ENCODE measurements at places on chromosomes 2 and 18.

DNA sequence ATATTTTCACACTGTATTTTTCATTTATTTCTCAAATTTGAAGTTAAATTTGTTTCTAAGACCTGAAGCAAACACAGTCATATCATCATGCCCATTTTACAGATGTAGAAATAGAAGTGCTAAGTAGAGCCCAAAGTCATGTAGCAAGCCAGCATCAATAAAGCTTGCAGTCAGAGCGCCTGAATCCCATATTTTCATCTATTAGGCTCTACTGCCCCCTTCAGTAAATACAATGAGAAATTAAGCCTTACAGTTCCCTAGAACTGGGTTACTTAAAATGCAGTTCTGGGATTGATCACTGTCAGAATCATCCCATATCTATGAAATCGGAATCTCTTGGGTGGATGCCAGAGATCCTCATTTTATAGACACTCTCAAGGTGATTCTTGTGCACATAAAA is 419.9 kb downstream of the TGIF1 start:
- peak; percentile 74 for DNase-seq

- no peak for DNase-seq
These were observed 21.6 kb downstream of the MBOAT2 start for GRCh38 chr2:8981876-8982275.

DNA sequence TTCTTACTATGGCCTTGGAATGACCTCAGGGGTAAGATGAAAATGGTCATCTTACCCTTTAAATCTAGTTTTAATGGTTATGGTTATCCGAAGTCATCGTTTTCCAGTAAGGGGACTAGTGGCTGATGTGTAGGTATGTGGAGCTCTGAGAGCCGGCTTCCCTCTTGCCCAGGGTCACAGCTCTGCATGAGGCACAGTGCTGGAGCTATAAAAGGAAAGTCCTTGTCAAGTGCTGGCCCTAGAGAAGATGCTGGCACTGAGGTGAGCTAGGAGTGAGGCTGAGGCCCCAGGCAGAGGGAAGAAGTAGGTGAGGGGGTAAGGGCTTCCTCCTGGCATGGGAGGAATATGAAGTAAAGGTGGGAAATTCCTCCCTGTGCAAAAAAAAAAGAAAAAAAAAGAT is 35.0 kb downstream of the SMARCAL1 start:
- no peak for DNase-seq

GRCh38 chr2:47172156-47172921 is 17.2 kb upstream of the STPG4 start:
- DNase-seq: no peak

GRCh38 chr2:237909075-237909695 is 49.8 kb downstream of the RAMP1 start:
- DNase-seq: no peak

DNA sequence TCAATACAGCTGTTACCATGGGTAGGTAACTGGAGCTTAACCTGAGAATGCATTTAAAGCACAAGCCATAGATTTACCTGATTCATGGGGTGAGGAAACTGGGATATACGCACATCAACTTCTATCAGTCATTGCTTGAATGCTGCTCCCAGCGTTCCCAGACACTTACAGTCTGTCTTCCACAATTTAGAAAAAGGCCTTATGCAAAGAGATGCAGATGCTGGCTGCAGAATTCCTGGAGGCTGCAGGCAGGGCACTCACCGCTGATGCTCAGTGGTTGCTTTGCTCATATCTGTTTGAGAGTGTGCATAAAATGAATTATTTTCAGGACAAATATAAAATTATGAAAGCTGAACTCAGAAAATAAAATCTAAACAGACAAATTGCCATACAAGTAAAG is 950.7 kb upstream of the PIK3C3 start:
- DNase-seq: no peak

GRCh38 chr2:54122939-54123338 is 7.5 kb downstream of the ACYP2 start:
- DNase-seq: peak; percentile 77

DNA sequence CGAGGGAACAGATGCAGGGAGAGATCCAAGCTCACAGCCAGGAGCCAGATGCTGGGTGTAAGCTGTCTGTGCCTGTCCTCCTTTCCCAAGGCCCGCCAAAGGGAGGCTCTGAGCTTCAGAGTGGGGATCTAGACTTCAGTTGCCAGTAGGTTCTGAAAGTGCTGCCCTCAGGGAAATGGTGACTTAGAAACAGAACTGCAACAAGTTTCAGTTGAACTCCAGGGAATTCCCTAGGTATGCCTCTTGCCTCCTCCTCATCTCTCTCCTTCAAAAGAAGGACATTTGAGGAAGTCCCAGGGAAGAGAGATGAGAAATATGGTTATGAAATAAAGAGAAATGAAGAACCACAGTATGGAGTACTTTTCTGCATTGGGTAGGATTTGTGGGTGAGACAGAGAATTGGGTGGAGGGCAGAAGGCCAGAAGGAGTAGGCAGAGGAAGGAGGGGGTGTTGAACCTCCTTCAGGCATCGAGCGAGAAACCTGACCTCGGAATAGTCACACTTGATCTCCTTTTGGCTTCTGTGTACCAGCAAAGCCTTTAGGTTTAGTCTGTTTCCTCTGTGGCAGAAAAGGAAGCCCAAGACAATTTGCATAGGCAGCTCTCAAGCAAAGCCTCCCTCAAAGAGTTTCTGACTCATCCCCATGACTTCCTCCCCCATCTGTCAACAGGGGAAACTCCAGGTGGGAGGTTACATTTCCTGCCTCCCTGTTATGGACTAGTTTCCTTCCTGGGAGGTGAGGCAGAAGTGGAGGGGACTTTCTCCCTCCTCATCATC is 45.7 kb downstream of the QPCT start:
- DNase-seq: peak; percentile 60

- DNase-seq: no peak
These were observed 85.4 kb upstream of the ATG16L1 start for GRCh38 chr2:233165895-233166661.

DNA sequence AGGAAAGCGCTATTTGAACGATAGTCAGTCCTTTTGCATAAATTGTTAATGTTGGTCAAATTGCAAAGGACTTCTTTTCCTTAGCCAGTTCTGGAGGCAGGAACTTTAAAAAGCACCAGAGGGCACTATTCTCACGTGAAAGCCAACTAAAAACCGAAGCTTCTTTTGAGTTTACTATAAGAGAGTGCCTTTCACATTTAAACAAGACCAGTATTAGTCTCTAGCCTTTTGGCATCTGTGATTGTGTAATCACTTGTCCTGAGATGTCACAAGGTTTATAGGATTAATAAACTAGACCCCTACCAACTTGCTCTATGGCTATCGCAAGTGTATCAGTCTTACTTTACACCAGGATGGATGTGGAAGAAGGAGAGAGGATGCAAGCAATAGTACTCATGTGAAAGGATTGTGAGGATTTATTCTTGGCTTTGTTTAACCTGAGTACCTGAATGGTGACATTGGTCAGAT is 14.4 kb upstream of the STAT4 start:
- DNase-seq: peak; percentile 82

- no peak for DNase-seq
These were observed 86.6 kb upstream of the TMEM247 start for GRCh38 chr2:46392561-46393346.

GRCh38 chr2:216695401-216695821 is at the start of gene IGFBP5:
TSS of gene IGFBP5 (minus strand) at chr2:216695549. CDS start at chr2:216694775, 774 bp downstream.
- DNase-seq: peak; percentile 96

DNA sequence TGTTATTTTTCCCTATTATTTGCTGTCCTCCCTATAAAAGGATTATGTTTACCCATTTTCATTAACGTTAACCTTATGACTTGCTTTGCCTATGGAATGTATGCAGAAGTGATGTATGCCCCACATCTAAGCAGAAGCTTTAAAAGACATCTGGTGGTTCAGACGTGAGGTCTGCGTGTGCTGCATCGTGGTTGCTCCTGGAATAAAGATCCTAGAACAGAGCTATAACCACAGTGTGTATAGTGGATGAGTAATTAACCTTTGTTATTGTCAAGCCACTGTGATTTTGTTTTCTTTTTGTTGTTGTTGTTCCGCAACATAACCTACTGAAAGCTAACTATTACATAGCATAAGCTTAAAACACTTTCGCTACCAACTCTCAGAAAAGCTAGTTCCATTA is 20.9 kb upstream of the CFAP36 start:
- no peak for DNase-seq

DNA sequence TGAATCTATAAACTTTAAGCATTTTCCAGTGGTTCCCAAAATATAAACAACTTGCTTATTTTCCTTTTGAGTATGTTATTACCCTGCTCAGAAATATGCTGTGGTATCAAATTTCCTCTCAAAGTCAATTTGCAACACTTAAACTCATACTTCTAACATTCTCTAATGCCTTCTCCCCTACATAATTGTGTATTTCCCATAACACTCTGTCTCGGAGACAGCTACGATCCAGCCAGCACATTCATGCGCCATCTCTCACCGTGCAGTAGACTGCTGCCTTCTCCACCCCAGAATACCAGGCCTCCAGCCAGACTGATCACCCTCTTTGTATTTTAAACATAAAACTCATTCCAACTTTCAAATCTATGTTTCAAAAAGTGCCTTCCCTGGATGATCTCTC is 41.8 kb downstream of the TIMM21 start:
- DNase-seq: peak; percentile 56

DNA sequence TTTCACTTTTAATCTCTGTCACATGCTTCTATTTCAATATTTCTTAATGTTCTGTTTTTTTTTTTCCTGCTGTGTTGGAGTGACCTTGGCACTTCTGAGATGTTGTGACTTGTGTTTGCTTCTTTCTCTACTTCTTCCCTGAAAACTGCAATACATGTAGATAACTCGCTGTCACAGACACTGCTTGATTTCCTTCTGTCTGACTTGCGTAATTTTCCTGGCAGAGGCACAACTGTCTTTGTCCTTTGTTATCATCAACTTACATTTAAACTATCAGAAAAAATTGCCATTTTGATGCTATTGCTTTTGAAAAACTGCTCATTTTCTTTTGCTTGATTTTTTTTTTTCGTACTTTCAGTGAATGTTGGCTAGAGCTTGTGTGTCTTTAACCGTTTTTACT is 69.0 kb downstream of the BABAM2 start:
- peak; percentile 68 for DNase-seq

GRCh38 chr18:26468931-26469340 is 79.4 kb downstream of the KCTD1 start:
- DNase-seq: no peak

DNA sequence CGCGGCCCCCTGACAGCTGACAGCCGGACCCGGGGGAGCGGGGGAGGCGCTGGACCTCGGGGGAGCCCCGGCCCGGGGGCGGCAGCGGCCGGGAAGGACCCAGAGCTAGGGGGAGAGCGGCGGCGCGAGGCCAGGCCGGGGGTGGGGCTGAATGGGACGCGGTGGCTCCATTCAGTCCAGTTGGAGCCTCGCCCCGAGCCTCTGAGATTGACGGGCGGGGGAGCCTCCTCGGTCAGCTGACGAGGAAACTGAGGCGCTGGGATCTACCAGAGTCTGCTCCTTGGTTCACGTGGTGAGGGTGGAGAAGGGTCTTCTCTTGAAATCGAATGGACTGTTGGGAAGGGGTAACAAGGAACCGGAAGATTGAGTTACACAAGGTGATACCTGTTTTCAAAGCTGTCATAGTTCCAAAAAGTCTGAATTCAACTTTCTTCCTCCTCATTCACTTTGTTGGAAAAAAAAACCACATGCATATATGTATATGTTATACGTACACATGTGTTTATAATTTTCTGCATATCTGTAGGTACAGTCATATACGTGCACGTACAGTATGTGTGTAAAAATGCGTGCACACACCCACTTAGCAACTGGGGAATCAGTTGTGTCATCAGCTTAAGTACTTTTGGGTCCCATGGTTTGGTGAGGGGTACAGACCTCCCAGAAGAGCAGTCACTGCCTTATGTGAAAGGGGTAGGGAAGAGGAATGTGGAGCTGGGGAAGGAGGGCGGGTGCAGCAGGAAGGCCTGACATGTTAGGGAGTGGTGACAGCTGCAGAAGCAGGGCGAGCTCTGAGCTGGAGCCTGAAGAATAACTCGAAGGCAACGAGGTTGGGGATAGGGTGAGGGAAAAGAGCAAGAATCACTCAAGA is 628 bp downstream of the PPP1R7 start:
- DNase-seq: no peak

- peak; percentile 90 for DNase-seq
These were observed 271.3 kb downstream of the KCNS3 start for GRCh38 chr2:18149660-18150246.

DNA sequence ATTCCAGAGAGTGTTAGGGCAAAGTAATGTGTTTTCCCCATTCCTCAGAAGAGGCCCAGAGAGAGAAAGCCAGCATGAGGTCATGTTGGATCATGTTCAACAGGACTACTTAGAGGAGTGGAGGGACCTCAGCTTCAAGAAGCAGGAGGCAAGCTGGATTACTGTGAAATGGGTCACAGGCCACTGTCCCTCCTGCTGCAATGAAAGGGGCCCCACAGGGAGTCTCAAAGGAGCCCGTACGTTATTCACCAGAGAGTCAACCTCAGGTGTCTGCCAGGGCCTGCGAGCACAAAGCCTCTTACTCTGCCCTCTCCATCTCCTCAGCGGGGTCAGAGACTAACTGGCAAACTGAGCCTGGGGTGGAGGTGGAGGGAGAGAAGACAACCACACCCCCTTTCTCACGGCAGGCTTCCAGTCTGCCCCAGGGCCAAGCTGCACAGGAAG is 27.2 kb upstream of the ACYP2 start:
- peak; percentile 36 for DNase-seq

GRCh38 chr2:42958741-42959233 is 166.4 kb upstream of the HAAO start:
- DNase-seq: no peak

DNA sequence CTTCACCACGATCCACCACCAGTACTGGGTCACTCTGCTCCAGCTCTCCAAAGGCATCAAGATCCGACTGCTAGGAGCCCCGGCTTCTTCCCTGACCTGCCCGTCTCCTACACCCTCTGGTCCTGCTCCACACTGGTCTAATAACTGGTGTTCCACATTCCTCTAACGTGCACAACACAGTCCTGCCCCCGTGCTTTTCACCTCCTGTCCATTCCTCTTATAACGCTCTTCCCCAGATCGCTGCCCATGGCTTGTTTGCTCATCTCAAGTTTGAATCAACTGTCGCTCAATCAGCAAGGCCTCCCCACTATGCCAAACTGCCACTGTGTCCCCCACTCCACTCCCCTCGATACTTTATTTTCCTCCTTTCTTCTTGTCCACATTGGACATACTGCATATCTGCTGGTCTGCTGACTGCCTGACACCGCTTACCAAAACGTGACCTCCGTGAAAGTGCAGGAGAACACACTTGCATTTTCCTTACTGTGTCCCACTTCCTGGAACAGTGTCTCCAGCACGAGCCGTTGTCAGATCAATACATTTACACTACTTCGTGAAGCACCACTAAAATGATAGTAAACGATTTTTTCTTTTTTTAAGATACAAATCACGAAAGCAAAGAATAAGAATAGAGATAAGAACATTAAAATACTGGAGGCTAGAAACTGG is 6.5 kb downstream of the HDLBP start:
- DNase-seq: no peak

- DNase-seq: peak; percentile 58
These were observed 413 bp downstream of the ALKAL2 start for GRCh38 chr2:287471-287885.

DNA sequence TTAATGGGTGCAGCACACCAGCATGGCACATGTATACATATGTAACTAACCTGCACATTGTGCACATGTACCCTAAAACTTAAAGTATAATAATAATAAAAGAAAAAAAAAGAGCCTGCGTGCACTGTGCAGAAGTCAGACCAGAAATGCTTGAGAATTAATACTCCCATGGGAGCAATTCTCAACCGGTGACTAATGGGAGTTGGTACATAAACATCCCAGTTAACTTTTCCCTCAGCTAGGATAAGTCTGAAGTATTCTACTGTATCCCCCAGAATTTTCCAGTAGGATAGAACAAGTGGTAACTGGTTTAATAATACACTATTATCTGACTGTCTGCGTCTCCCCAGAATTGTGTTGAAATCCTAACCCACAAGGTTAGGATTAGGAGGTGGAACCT is 113.6 kb upstream of the COL5A2 start:
- DNase-seq: no peak
